ENCODE measurements at places on chromosomes 12 and 14.

- DNase-seq: no peak
Observed at GRCh38 chr14:23162005-23162404, 21.5 kb downstream of the SLC7A8 start.

- no peak for DNase-seq
Observed at GRCh38 chr12:5442251-5443006, 10.5 kb downstream of the NTF3 start.

DNA sequence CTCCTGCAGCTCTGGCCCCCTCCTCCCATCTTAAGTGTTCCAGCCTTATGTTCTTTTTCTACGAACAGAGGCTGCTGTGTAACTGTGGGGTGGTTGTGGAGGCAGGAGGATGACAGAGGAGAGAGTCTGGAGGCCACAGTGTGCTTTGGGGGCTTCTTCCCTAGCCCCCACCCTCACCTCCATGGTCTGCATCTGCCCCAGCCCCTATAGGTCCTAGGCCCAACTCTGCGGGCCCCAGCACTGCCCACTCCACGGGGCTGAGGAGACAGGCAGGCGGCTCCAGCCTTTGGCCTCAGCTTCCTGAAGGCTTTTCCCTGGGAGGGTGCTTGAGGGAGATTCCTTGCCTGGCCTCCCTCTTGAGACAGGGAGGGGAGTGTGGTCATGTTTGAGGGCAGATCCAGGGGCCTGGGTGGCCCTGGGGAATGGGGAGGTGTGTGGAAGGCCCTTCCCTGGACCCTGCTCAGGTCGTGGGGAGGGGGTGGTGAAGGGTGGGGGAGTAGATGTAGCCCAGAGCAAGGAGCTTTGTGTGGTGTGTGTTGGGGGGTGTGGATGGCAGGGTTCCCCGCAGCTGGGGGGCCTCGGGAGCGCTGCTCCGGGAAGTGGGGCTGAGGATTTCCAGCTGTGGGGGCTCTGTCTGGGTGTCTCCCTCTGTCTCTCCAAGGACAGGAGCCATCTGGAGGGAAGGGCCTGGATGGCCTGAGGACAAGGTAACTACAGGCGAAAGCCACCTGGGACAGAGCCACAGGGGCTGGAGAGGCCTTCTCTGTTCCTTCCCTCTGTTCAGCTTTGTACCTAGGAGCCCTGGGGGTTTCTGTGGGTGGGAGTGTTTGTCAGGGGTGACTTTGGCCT lies 1.1 kb downstream of the SMIM41 start:
- no peak for DNase-seq

GRCh38 chr14:23364164-23365035 lies 572 bp downstream of the EFS start:
- no peak for DNase-seq

DNA sequence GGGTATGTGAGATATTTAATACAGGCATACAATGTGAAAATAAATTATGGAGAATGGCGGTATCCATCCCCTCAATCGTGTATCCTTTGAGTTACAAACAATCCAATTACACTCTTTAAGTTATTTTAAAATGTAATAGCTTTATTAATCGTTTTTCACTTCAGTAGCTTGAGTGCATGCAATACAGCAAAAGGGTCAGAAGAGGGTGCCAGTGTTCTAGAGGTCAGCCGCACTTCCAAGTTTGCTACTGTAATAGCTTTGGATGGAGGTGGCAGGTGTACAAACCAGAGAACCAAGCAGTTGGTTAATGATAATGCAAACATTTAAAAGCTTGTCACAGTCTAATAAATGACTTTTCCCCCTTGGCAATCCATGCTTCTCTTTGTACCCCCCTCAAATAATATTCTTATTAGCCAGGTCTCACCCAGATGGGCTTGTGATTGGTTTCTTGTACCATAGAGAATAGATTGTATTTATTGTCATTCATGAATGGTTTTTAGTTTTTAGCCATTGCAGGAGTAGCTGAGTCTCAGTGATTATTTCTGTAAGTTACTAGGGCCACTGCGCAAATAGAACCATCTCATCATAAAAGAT lies 127.0 kb downstream of the ERC1 start:
- DNase-seq: peak; percentile 79

DNA sequence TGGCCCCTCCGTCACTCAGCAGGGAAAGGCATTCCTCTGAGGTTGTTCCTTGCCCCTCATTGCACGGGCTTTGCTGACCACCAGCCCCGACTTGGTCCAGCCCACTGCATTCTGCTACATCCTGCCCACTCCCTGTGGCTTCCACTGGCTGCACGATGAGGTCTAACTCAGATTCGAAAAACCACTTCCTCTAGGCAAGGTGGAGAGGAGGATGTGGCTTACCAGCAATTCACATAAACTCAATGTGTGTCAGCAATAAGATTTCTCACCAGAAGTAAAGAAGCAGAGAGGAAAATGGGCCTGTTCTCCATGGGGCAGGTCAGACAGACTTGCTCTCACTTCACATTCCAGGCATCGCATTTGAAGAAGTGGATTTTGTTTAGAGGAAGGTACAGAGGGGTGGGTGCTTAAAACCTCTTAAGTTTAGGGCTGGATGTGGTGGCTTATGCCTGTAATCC lies 14.7 kb downstream of the GPR68 start:
- DNase-seq: peak; percentile 85

GRCh38 chr12:124906606-124907261 lies 7.7 kb downstream of the UBC start:
- DNase-seq: peak; percentile 96

GRCh38 chr14:45610318-45610717 lies 357.3 kb upstream of the MIS18BP1 start:
- DNase-seq: no peak

DNA sequence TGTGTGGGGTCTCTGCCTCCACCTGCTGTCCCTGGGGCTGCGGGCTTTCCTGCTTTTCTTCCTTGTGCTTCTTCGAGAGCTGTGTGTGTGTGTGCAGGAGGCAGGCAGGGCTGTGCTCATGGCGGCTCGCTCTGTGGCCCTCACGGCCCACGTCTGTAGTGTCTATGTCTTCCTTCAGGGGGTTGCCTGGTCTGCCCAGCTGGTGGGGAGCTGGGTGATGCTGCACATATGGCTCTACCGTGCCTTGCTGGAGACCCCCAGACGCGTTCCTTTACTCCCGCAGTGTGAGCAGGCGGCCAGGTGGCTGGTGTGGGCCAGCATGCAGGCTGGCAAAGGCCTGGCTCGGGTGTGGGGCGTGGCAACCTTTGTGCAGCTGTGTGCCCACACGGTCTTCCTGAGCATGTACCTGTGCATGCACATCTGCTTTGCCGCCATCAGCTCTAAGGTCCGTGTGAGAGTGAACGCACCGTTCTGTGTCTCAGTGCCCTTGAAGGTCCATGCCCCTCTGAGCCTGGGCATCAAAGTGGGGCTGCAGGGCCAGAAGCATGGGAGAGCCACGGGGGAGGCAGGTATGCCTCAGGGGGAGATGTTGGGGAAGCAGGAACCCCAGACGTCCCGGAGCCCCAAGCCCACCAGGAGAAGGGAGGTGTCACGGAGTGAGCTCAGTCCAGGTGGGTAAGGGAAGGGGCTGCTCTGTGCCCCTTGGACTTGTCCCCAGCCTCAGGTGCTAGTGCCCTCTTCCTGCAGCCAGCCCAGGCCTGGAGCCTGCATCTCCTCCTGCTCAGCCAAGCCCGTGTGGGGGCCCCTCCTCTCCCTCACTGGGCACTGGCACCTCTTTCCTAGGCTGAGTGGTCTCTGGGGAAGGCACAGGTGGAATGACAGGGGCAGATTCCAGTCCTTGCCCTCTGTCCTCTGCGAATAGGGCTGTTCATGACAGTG lies 26.4 kb downstream of the CLSTN3 start:
- DNase-seq: no peak

GRCh38 chr12:16008421-16008824 lies 97.3 kb downstream of the DERA start:
- no peak for DNase-seq

- DNase-seq: no peak
Observed at GRCh38 chr14:67360470-67361206, 510 bp downstream of the EIF2S1 start.

DNA sequence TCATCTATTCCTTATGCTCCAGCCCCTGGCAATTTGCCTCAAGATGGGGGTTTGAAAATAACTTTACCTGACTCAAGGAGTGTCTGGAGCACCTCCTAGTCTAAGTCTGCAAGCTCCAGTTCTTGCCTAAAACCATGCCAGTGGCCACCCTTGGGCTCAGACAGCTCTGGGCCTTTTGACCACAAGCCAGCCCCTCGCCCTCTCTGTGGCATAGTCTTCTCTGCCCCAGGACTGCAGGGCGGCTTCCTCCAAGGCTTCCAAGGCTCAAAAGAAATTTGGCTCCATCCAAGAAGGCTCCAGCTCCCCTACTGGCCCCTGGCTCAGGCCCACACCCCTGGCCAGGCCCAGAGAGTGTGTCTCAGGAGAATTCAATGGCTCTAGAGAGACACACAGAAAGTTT lies 14.8 kb downstream of the ACVRL1 start:
- no peak for DNase-seq

DNA sequence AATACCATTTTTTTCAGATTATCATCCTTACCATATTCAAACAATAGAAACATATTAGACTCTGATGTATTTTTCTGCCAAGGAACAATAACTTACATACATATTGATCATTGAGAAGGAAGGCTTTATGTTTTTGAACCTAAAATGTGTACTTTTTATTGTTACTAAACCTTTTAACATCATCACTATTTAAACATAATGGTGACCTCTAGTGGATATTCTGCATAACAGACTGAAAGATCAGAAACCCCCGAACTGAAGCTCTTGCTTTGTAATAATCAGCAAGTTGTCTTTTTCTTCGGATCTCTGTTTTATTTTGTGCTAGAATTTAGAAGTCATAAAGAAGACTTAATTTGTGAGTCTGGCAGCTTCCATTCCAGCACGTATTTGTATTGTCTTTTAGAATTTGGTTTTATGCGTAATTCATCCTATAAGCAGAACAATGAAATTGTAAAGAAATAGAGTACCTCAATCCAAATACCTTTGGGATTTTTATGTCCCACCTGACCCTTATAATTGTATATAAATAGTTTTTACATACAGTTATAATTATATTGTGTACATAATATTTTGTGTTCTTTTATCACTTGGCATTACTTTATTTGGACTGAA lies 125.9 kb upstream of the ATF1 start:
- DNase-seq: peak; percentile 68

- DNase-seq: no peak
Observed at GRCh38 chr12:44716711-44717110, 159.4 kb downstream of the NELL2 start.

DNA sequence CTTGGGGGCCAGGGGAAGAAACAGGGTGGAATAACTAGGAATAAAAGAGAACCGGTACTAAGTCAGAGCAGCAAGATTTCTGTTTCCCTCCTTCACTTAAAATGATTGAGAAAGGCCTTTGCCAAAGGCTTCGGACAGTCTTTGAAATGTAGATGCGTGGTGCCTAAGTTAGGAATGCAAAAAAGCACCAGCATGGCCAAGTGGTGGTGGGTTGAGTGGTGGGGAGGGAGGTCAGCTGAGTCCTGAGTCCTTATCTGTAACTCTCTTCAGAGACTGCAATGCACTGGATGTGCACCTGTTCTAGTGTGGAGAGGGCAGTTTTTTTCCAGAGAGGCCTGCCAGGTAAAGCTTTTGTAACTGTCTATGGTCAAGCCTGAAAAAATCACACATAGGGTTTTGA lies 919.9 kb downstream of the FSCB start:
- DNase-seq: no peak

DNA sequence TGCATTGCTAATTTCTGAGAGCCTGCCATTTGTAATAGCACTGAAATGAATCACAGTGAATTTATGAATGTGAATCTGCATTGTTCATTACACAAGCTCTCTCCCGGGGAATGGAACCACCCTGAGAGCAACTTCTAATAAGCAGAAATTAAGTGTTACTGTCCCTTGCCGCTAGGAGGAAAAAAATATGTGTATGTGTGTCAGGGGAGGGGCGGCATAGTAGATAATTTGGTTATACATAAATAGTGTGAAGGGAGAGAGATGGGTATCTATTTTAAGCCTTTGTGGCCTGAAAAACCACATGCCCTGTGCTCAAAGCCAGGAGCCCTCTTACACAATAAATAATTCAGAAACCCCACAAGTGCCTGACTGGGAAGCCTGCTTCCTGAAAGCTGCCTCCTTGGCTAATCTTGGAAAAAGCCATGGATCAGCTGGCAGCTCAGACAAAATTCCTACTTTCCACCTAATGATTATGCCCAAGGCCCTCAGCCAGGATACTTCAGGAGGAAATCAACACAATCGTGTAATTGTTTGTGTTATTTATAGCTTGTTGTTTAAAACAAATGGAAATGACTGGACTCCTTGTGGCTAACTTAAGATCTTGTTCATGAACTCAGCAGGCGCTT lies 366.2 kb upstream of the KITLG start:
- DNase-seq: no peak
